Panc1 (cell line): ENCODE measurements at places on chromosomes 7 and 10.

DNA sequence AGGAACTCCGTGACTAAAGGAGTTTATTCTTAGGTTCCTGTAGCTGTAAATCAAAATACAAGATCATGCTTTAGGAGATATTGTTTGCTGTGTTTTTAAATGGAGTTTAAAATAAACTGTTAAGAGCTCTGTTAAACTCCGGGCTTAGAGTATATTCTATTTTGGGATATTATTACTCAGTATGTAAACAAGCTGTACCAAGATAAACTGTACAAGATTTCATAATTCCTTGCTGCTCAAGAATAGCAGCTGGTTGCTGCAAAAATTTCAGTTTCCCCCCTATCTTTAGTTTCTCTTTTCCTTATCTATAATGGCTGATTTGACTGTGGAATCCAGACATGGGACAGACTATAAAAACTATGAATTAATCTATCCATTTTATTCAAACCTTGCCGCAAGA is 215.7 kb downstream of the HTR7 start:
- DNase-seq: no peak

DNA sequence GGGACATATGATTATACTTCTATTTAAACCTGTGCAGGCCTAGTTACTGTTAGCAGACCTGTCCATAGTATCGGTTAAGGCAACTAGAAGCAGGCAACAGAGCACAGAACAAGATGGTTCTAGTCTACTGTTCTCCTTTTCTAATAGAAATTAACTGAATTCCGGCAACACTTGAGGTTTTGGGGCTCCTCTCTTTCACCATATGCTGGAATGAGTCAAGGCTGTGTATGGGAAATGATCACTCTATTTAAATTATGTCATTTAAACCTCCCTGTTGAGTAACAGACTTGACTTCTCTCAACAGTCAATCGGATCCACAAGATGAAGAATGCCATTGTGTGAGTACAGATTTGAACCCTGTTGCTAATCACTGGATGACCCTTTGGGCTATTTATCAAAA is 6.2 kb upstream of the OTUD1 start:
- no peak for DNase-seq

GRCh38 chr7:42236266-42236975 is 588 bp downstream of the GLI3 start:
- no peak for DNase-seq

DNA sequence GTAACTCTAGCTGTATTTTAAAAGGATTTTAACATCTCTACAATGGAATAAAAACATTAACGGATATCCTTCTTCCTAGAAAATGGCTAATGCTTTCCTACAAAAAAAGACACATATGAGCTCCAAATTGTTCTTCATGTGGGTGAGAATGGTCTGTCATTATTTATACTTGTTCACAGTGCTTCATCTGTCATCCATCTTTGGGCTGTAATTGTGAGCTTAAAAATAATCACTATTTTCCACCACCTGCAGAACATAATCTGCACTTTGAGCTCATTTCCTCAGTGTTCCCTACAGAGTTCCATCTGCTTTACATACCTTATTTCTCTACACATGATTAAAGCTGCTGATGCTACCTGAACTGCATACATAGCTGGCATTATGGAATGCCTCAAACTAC is 979.1 kb upstream of the C7orf33 start:
- DNase-seq: no peak

DNA sequence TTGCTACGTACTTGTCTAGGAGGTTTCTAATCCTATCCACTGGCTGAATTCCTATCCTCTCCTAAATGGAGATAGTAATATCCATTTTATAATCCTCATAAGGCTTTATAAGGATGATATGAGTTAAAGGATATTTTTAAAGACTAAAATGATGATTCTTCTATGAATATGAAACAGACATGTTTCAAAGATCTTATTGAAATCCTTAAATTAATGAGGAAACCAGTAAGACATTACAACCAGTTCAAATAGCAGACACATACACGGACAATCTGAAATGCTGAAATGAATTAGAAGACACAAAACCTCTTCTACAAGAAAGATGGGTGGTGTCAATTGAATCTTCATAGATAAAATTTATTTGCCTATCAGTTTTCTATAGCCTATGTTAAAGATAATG is 132.9 kb upstream of the ANK3 start:
- no peak for DNase-seq

DNA sequence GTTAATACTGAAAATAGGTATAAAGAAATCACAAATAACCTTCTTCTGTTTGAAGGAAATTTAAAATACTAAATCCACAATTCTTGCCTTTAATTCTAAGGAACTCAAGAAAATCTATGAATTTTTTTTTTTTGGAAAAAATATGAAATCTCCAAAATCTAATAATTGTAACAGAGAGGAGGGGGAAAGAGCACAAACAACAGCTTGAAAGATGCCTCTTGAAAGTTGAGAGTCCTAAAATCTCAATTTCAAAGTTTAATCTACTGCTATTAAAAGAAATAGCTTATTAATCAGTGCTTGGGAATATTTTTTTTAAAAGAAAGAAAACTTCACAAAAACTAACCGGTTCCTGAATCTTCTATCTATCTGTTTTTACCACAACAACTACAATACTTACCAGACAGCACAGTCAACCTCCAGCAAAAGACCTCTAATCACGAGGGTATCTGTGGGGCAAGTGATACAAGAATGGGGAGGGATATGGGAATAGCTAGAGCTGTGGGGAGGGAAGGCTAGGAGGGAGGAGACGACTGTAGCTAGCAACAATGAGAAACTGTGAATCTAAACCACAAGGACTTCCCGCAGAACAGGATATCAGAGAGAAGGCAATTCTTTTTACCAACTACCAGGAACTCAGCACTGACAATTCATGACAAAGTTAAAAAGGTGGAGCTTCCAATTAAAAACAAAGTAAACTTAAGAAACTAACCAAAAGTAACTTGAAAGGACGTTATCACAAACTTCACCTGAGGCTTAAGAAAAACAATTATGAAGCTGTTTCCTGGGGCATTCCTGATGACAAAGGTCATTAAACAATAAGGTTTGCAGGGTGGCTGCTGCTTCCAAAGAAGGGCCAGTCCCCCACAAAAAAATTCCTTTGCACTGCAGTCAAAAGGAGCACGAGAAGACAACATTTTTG is at the start of gene USP54:
Gene USP54 (minus strand): TSS at position 462 of the 919 bp plus-strand sequence. CDS start 15,684 bp downstream, outside the sequence.
- no peak for DNase-seq

GRCh38 chr10:18906636-18907035 is 142.0 kb upstream of the MALRD1 start:
- DNase-seq: no peak

DNA sequence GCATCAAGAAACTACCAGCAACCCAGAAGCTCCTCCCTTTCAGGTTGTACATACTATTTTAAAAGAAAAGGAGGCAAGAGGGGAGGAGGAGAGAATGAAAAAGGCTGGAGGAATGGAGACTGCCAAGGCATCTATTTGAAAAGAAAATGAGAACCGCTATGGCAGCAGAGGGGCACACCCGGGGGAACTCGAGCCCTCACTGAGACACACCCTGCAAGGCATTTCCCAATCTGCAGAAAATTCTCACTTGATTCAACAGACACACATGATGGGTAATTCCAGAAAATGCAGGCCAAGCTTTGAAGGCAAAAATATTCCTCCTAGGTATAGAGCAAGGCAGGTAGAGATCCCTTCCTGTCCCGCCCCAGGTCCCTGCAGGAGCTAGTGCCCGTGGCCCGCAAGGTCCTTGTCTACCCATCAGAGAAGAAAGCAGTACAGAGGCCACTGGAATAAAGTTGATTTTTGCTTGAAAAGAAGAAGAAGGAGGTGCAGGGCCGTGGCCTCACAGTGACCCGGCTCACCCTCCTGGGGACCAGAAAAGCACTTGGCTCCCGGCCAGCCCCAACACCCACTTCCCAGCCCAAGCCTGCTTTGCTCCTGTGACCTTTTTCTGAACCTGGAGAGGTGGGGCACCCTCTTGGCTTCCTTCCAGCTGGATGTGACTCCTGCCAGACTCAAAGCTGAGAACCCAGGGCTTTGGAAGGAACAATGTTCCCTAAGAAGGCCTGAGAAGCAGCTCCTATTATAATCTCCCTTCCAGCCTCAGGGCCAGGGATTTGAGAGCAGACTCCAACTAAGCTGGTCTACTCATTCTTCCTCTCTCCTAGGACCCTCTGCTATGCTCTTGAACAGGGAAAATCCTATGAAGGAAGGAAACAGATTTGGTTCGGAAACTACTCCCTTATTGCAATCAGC is 6.2 kb upstream of the PIK3CG start:
- no peak for DNase-seq

- no peak for DNase-seq
Observed at GRCh38 chr7:15682751-15683245, 3.7 kb downstream of the MEOX2 start.

- DNase-seq: no peak
Observed at GRCh38 chr7:65269150-65269856, 104.4 kb upstream of the ZNF92 start.

DNA sequence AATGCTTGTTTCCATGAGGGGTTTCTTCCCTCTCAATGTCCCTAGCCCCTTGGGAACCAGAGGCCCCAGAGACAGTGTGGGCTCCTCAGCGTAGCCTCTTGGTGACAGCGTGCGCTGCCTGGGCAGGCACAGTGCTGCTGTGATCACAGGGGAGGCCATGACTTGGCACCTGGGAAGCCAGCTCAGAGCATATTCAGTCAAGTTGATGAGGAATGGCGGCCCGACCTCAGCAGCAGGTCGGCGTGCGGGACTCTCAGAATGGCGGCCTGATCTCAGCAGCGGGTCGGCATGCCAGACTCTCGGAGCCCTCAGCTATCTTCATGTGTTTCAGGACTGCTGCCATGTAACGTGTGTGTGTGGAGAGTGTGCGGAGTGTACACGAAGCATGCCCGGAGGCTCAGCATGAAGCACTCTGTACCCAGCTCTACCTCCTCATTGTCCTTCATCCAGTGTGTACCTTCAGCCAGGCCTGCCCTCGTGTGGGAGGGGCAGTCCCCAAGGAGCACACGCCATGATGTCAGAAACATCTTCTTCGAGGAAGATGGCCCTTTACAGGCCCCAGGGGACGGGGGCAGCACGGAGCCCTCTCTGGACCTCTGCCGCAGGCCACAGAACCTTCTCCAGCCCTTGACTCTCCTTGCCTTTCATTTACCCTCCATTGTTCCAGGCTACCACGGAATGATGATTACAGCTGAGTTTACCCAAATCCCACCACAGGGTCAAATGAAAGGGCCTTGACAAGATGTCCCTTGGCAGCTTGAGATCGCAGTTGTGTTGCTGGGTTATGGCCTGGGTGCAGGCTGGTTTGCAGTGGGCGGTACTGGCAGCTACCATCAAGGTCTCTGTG is 130.4 kb downstream of the SMURF1 start:
- no peak for DNase-seq

DNA sequence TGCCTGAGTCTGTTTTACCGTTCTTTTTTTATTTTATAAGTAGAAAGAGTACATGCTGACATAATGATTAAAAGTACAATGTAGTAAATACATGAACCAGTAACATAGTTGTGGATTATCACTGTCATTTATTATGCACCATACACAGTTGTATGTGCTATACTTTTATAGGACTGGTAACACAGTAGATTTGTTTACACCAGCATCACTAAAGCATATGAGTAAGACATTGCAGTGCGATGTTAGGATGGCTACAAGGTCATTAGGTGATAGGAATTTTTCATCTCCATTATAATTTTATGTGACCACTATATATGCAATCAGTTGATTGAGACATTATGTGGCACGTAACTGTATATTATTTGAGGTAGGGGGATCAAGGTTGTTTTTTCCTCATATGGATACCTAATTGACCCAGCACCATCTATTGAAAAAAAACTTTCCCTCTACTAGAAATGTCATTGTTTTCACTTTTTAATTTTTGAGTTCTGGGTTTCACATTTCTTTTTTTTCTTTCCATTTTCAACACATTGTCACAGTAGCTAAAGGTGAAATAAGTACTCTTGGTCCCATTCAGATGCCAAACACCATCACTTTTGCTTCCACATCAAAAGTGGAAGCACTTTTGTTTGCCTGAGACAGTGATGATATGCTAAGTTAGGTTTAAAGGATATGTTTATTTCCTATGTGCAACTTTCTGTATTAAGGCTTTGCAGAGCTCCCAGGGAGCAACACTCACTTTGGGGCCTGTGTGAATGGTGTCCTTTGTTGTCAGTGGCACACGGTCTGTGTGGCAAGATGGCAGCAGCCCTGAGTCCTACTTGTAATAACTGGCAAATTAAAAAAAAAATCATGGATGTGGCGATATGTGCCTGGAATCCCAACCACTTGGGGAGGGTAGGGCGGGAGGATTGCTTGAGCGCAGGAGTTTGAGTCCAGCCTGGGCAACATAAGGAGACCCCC is 17.1 kb downstream of the UBE2D1 start:
- no peak for DNase-seq

GRCh38 chr7:133536450-133536849 is 283.6 kb downstream of the EXOC4 start:
- no peak for DNase-seq

DNA sequence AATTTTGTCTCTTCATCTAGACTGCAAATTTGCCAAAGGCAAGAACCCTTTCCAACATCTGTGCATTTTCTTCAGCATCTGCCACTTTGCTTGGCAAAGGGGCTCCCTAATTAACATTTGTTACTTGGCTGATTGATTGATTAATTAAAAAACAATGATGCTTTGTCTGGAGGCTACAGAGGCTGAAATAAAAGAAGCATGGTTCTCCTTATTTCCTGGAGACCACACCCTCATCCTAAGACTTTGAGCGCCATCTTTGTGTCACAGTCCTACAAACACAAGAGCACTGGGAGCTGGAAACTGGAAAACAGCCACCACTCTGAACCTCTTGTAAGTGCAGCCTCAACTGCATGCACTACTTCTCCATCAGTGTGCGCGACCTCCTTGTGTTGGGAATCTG is 189.2 kb downstream of the C7orf25 start:
- DNase-seq: no peak

GRCh38 chr10:118658762-118659161 is 63.3 kb upstream of the PRLHR start:
- DNase-seq: no peak

DNA sequence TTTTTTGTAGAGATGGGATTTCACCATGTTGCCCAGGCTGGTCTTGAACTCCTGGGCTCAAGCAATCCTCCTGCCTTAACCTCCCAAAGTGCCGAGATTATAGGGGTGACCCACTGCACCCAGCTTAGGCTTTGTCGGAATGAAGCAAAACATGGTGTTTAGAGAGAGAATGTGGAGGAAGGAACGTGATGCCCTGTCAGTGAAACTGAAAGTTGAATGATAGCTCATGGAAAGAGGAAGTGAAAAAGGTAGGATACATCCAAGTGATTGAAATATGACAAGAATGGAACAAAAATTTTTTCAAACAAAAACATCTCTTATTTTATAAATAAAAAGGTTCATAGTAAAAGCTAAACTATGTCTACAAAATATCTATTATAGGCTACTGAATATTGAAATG is 5.9 kb downstream of the AKAP9 start:
- no peak for DNase-seq

GRCh38 chr7:101820703-101821102 is 3.3 kb downstream of the CUX1 start:
- no peak for DNase-seq
